Peyer's patch (tissue), 4 donors: ENCODE measurements at places on chromosomes 11 and 22.
A peak's percentile ranks its signal among the peaks of the same experiment; 100 is the strongest.

GRCh38 chr11:37841016-37841415, 1243.0 kb upstream of the RAG2 start:
- no peak for DNase-seq

- DNase-seq = peak; percentile 45
Observed at GRCh38 chr11:103904324-103904667, 132.1 kb upstream of the DDI1 start.

- no peak for DNase-seq
Observed at GRCh38 chr11:1473786-1474185, 12.8 kb downstream of the MOB2 start.

GRCh38 chr22:49023161-49023878, 804.4 kb downstream of the BRD1 start:
- no peak for DNase-seq

- no peak for DNase-seq
Observed at GRCh38 chr22:36381513-36382128, 6.1 kb downstream of the MYH9 start.

GRCh38 chr22:22141771-22142591, 102.6 kb upstream of the VPREB1 start:
- DNase-seq = no peak

GRCh38 chr11:23684701-23685100, 812.2 kb upstream of the LUZP2 start:
- no peak for DNase-seq

- no peak for DNase-seq
Observed at GRCh38 chr11:132977746-132978145, 554.6 kb downstream of the OPCML start.

- no peak for DNase-seq
Observed at GRCh38 chr11:64359712-64360445, 917 bp downstream of the RPS6KA4 start.

DNA sequence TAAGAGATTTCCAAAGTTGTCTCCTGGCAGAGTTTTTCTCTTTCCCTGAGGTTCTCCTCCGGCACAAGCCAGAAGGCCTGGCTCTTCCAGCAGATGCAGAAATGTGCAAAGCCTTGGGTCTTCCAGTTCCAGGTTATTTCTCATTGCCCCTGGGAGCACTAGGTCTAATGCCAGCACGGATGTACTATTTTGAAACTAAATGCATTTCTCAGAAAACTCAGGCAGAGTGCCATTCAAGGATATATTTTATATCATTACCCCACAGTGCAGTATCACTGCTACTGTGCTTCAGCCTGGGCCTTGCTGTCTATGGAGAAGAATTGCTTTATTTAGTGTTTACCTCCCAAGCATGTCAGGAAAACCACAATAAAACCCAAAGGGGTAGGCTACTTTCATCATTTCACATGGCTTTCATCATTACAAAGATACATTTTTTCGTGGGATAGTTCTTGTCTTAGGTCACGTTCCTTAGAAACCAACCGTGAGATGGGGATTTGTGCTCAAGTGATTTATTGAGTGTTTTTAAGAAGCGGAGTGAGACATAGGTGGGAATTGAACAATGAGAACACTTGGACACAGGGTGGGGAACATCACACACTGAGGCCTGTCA, 22.4 kb upstream of the FZD4 start:
- no peak for DNase-seq

GRCh38 chr11:72075109-72075508, 5.2 kb downstream of the NUMA1 start:
- DNase-seq = no peak
